Psoas muscle (tissue), 8 donors: ENCODE measurements at places on chromosomes 13 and 19. TPM values are rescaled to one million over a fixed set of nuclear protein-coding genes. Genes with fewer than 3 reads are reported as not detected.
A peak's percentile ranks its signal among the peaks of the same experiment; 100 is the strongest.

The VSTM2B gene
- not detected for total RNA-seq

DNA sequence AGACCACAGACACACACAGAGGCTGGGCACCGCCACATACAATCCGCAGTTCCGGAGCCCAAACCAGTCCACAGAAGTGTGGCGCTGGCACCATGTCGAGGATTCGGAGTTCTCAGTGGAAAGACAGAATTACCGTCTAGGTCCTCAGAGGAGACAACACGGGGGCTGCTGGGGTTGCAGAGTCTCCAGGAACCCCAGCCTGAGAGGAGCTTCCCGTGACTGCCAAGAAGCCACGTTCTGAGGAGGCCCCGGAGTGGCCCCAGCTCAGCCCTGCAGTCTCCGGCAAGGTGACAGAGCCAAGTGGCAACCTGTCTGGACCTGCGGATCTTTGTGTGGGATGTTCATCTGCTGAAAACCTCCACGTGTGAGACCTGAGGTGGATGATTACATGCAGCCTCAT lies 7.3 kb upstream of the ADPRHL1 start:
- no peak for DNase-seq

- DNase-seq = peak; percentile 34
Measured at GRCh38 chr19:42023121-42023942, 29.3 kb upstream of the ATP1A3 start.

DNA sequence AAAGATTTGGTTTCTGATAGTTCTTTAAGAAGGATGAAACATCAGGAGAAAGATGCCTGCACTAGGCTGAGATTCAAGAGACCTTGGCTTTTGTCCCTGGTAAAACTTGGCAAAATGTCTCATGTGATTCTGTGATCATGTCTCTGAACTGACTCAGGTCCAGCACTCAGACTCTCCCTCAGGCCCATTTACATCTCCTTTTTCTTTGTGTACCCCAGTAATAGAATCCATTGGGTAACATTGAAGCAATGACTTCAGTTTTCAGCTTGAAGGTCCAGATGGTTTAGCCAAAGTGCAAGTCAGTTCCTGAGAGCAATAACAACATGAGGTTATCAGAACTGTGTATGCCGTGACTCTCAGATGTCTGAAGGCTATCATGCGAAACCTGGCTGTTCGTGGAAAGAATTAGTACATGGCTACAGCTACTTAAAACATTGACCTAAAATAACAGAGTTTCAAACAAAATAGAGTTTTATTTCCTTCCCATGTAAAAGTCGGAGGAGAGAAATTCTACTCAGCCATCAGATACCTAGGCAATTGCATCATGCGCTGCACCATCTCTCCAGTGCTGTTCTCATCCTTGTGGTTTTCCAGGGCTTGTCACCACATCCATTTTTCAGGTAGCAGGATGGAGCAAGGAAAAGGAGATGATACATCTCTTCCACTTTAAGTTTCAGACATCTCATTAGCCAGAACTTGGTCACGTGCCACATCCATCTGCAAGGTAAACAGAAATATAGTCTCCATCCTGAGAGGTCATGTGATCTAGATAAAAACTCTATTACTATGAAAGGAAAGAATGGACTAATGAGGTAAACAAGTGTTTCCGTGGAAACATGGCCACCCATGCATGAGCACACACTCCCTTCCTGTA lies 117.3 kb downstream of the POSTN start:
- DNase-seq = no peak

The RGS9BP gene
- 3.9 TPM for total RNA-seq

- no peak for DNase-seq
Measured at GRCh38 chr13:75656425-75656989, 20.4 kb downstream of the LMO7 start.

GRCh38 chr13:111993691-111994090 lies 73.3 kb upstream of the SOX1 start:
- no peak for DNase-seq

DNA sequence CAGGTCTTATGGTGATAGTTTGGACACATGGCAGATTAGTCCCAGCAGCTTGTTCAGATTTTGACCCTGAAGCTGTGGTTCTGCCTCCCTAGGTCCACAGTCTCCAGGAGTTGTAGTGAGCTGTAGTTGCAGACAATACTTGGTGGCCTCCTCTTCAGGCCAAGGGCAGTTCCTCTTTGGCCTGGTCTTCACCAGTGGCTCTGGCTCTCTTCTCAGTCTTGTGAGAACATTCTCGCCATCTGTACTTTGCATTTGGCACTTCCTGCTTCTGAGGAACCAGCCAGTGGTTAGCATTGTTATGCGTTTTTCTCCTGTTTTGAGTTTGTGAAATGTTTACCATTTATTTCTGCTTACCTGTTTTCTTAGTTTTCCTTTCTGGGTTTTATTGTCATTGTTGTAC lies 40.7 kb downstream of the PCCA start:
- DNase-seq = no peak

DNA sequence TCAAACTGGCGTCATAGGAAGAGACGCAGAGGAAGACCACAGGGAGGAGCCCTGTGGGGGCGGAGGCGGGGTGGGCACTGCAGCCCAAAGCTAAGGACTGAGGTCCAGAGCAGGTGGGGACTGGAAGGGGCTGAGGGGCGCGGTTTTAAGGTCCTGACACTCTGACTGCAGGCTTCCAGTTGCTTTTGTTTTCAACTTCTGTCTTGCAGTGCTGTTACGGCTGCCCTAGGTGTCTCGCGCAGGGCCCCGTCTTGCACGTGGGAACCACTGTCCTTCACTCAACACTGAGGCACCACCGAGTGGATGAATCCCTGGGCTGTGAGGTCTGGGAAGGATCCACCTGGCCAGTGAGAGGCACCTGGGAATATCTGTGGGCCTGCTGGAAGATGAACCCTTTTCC lies 76.0 kb downstream of the TEX29 start:
- no peak for DNase-seq
